Esophagus mucosa (tissue), 1 donor: ENCODE measurements at places on chromosomes 12 and 14. TPM values are rescaled to one million over a fixed set of nuclear protein-coding genes. Genes with fewer than 3 reads are reported as not detected.

The KLHL28 gene
- 8.2 TPM for total RNA-seq

The SPX gene
- total RNA-seq: 0.08 TPM

The MGAT2 gene
- 15.1 TPM for total RNA-seq

The PRH2 gene
- total RNA-seq: not detected

The TMEM121 gene
- 0.48 TPM for total RNA-seq

The IL31 gene
- not detected for total RNA-seq

The TESPA1 gene
- total RNA-seq: 0.68 TPM

The LALBA gene
- total RNA-seq: not detected

- peak; percentile 91 for ATAC-seq
These were observed 1.4 kb upstream of the KCNK13 start for GRCh38 chr14:90060312-90060964.

DNA sequence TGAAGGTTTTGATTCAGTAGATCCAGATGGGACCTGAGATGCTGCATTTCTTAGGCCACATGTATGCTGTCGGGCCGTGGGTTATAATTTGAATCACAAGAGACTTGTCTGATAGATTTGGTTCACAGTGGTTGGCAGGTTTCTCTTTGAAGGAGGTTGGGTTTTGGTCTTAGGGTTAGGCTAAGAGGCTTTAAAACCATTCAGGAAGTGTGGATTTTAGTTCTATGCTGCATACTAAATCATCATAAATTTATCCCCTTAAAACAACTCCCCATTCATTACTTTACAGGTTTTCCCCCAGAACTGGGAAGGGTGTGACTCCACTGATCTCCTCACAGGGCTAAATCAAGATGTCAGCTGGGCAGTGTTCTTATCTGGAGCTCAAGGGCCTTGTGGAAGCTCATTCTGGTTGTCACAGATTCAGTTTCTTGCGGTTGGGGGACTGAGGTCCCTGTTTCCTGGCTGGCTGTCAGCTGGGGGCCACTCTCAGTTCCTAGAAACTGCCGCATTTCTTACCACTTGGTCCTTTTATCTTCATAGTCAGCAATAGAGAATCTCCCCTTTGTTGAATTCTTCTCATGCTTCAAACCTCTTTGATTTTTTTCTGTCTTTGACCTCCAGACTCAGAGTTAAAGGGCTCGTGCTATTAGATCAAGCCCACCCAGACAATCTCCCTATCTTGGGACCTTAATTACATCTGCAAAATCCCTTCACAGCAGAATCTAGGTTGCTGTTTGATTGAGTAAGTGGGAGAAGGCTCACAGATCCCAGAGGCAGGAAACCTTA lies 20.6 kb upstream of the PCNX1 start:
- peak; percentile 12 for ATAC-seq

GRCh38 chr12:50106907-50107306 lies 3.1 kb downstream of the GPD1 start:
- ATAC-seq: no peak

- no peak for ATAC-seq
These were observed 114.2 kb downstream of the C12orf75 start for GRCh38 chr12:105444653-105445102.

DNA sequence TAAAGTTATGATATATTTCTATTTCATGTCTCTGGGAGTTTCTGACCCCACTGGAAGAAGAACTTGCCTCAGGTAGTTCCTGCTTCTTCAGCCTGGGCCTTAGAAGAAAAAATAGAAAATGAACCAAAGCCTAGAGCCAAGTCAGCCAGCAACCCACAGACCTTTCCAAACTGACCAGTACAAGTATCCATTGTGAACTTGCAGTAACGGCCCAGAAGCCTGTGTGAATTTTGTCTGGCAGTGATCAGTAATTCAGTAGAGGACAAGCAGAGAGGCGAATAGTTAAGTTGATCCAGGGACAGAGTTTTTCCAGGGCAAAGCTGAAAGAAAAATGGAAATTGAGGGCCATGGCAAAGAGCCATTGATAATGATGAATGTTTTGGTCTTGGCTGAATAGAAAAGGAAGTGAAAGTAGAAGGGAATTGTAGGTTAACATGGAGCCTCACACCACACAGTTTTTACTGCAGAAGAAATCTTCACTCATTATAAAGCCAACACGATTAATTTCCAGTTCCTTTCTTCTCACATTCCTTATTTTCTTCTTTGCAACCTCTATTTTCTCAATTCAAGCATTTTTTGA lies 311.8 kb downstream of the BTG1 start:
- no peak for ATAC-seq

- peak; percentile 9 for ATAC-seq
These were observed 663 bp downstream of the NCKAP5L start for GRCh38 chr12:49827401-49828099.

- no peak for ATAC-seq
These were observed 3.5 kb downstream of the IRF9 start for GRCh38 chr14:24164518-24164991.

GRCh38 chr12:64600164-64600561 lies 10.1 kb upstream of the RASSF3 start:
- no peak for ATAC-seq

DNA sequence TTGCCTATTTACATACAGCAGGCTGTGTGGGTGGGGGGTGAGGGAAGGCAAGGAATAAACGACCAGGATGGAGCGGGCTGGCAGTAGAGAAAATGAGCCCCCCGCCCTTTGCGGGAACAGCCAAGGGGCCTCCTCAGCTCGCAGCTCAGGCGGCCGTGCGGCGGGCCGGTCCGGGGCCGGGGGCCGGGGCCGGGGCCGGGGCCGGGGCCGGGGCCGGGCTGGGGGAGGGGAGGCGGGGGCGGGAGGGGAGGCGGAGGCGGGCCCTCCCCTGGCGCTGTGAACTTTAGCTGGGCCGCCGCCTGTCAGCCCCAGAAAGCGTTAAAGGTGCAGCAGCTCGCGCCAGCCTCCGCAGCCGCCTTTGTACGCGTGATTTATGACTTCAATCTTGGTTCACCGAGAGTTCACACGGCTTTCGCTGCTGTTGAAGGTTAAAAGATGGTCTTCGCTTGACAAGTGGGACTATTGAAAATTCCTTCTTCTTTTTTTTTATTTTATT lies 28.8 kb downstream of the HOXC4 start:
- ATAC-seq: no peak
